Mucosa of gallbladder (tissue), 1 donor: ENCODE measurements at places on chromosomes 2 and 18.

DNA sequence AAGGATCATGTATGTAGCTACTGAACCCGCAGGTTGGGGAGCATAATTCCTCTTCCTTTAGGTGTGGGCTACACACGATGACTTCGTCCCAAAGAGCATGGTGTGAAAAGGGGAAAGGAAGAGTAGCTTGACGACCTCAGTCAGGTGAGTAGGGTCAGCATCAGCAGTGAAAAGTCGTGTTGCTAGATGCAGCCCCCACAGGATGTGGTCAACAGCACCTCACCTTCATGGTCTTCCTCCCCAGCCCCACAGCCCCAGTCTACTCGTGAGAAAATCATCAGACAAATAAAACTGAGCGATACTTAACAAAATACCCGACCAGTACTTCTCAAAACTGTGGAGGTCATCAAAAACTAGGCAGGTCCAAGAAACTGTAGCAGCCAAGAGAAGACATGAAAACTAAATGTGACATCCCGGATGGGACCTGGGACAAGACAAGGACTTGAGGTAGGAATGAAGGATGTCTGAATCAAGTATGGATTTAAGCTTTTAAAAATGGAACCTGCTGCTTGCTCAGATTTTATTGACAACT, 77.5 kb upstream of the NFATC1 start:
- no peak for DNase-seq

GRCh38 chr18:56511996-56512395, 126.4 kb downstream of the TXNL1 start:
- DNase-seq = no peak

DNA sequence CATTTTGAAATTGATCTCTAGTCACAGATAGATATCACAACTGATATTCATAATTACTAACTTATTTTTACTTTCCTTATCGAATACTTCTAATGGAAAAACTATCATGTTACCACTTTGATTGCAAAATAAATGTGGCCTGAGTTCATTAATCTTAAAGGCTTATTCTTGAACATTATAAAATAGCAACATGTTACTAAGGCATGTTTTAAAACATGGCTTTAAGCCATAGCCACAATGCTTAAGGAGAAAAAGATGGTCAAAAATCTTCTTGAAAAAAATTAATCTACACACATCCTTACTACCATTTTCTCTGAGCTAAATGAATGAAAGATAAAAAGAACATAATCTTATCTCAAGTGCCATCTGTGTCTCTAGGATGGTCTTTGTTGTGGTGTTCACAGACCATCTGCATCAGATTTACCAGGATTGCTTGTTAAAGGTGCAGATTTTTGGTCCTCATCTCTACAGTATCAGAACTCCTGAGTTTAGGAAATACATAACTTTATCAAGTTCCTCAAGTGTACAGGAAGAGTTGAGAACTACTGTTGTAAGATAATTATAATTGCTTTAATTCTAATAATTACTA, 15.3 kb downstream of the MTX2 start:
- DNase-seq = no peak

DNA sequence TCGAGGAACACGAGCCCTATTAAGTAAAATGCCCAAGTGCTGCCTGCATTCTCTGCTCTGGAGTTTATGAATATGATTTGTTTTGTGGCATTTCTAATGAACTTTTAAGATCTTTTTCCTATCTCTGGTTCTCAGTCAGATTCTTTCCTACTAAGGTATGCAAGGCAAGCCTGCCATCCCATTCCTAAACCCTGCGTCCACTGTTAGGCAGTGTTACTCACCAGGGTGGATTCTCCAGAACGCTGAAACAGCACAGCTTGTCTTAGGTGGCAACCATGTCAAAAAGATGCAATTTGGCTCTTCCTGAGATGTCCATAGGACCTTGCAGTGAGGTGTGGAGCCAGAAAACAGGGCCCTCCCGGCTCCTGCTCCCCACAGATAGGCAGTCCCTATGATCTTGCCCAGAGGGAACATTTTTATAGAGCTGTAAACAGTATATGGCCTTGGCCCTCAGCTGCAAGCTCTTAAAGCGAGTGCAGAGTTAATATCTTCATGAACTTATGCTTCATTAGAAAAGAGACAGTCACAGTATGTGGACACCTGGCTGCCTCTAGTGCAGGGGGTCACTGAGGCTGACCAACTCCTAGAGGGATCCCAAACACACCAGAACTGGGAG, 84.4 kb downstream of the TPGS2 start:
- no peak for DNase-seq

DNA sequence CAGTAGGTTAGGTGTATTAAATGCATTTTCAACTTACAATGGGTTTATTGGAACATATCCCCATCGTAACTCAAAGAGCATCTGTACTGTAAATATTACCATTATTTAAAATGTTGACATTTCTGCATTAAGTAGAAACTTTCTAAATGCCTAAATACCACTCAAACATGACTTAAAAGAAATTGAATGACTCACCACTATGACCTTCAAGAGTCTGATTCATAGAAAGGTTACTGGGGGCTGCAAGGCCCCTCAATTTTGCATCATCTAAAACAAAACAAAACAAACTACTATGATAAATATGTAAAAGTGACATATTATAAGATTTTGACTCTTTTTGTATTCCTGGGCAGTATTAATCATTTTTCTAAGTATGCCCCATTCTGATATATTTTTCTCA, 7.6 kb downstream of the WDR35 start:
- DNase-seq = no peak

- DNase-seq = no peak
Measured at GRCh38 chr18:7341581-7342337, 110.9 kb downstream of the LRRC30 start.

GRCh38 chr2:182299632-182300031, 127.2 kb downstream of the PDE1A start:
- no peak for DNase-seq

DNA sequence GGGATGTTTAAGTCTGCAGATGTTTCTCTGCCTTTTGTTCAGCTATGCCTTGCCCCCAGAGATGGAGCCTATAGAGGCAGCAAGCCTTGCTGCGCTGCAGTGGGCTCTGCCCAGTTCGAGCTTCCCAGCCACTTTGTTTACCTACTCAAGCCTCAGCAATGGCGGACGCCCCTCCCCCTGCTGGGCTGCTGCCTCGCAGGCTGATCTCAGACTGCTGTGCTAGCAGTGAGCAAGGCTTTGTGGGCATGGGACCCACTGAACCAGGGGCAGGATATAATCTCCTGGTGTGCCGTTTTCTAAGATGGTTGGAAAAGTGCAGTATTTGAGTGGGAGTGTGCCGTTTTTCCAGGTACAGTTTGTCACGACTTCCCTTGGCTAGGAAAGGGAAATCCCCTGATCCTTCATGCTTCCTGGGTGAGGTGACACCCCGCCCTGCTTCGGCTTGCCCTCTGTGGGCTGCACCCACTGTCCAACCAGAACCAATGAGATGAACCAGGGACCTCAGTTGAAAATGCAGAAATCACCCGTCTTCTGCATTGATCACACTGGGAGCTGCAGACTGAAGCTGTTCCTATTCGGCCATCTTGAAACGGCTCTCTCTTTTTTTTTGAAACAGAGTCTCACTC, 27.6 kb upstream of the ADAM23 start:
- no peak for DNase-seq

- no peak for DNase-seq
Measured at GRCh38 chr2:231932985-231933915, 7.1 kb upstream of the NPPC start.

DNA sequence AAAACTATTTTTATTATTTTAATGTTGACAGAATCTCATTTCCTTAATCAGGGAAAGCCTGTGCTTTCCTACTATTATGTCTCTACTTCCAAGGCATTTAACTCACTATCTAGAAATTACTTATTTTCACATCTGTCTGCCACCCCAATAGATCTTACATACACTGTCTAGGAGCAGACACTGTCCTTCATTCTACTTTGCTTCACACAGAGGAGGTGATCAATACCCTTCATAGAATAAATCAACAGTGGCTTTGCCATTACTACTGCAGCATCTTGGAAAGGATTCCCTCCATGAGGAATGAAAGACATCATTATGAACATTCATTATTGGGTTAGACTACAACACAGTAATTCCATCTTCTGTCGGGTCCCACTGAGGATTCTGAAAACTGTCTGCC, 31.7 kb downstream of the CDH20 start:
- no peak for DNase-seq

- no peak for DNase-seq
Measured at GRCh38 chr18:77733292-77733903, 483.8 kb downstream of the GALR1 start.

DNA sequence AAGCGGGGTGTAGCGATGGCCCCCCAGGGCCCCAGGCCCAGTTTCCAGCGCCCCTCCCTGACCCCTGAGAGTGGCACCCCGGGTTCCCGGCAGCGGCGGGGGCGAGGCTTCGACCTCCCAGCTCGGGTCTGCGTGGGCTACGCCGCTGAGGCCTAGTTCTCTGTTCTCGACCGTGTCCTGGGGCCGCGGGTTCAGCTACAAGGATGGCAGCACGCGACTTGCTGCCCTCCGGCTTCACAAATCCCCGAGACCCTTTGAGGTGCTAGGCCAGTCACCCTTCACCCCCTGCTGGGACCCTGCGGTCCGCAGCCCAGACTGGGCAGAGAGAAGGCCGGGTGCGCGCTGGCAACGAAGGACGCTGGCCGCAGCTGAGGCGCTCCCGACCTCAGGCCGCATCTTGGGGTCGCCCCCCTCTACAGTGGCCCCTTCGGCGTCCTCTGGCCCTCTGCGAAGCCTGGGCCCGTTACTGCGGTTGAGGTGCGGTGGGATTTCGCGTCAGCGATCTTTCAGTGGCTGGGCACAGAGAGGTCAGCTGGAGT, 1.2 kb downstream of the OTX1 start:
- DNase-seq = no peak

DNA sequence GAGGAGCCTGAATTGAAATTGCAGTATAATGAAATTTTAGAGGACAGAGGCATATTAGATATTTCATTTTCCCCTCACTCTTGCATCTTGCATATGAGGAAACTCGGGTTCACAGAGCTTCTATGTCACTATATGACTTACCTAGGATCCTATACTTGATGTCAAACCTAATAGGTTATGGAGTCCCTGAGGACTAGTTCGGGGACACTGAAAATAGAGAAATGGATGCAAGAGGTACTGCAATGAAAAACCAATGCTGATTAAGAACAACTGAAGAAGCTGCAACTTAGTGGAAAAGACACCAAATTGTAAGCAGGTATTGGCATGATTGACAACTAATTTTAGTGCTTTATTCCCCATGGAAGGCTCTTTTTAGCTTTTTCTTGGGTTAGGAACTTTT, 210.1 kb downstream of the IKZF2 start:
- DNase-seq = no peak

- DNase-seq = no peak
Measured at GRCh38 chr2:108908713-108909070, 80.3 kb downstream of the EDAR start.

DNA sequence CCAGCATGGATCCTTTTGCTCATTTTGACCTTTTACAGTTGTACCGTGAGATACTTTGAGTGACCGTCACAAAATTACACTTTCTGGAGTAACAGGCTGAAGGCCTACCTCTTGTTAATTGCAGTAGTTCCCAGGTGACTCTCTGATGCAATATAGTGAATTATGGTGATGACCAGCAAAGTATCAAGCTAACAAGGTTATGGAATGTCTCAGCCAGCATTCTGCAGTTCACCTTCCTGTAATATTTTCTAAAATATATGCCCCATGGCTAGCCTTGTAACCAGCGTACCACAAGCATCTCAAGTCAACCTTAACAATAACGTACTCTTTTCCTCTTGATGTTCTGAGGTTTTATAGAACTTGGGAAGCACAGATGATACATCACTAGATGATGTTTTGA, 234.7 kb downstream of the LTBP1 start:
- DNase-seq = no peak

DNA sequence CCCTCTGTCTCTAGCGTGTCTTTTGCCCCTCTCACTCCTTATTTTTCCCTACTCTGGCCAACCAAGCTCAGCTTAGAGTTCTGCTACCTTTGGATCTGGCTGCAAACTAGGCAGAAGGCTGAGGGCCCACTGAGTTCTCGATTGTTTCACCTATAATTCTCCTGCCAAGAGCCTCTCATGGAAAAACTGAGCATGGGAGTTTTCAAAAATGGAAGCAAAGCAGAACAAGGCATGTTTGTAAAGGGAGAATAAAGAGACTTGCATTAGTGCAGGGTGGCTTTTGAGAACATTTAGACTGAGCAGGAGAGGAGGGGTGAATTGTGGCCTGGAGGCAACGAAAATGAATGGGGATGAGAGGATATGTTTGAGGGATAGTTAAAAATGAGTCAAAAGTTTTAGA, 45.9 kb downstream of the FSHR start:
- no peak for DNase-seq

DNA sequence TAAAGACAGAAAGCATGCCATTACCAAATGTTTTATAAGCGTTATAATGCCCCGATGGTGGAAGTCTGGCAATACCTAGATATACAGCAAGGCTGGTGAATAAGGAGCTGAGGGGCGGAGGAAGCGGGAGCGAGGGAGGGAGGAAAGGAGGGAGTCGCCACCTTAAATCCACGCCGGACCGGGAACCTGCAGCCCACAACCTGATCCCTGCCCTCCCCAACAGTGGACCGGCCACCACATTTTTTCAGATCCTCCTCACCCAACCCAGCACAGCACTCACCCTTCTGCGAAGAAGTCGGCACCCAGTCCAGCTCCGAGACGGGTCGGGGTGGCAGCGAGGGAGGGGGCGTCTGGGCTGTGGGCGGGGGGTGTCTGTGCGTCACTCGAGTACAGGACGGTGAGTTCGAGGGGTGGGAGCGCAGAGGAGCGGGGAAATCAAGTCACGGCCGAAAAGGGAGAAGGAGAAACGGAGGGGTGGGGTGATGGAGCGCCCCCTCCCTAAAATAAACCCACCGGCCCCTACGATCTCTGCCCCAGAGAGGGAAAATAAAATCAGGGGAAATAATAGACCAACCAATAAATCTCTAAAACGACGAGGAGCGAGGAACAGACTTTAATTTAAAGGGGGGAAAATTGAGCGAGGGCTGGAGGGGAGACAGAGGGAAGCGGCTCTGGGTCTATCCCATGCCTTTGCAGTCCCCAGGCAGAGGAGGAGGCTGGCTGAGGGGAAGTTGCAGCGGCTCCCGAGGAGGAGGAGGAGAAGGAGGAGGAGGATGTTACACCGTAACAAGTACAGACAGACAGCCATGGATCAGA, 96.5 kb upstream of the SERTAD2 start:
- no peak for DNase-seq

- DNase-seq = no peak
Measured at GRCh38 chr18:3014503-3015203, 1.7 kb upstream of the LPIN2 start.

- DNase-seq = no peak
Measured at GRCh38 chr2:201925056-201925455, 108.6 kb upstream of the FZD7 start.

- no peak for DNase-seq
Measured at GRCh38 chr18:63848159-63848558, 39.3 kb upstream of the SERPINB2 start.

GRCh38 chr18:23583071-23583865, 3.0 kb downstream of the NPC1 start:
- no peak for DNase-seq
